ENCODE measurements at places on chromosomes 7 and 10. TPM values are rescaled to one million over a fixed set of nuclear protein-coding genes. Genes with fewer than 3 reads are reported as not detected.

Gene EBLN1
- total RNA-seq: not detected

Gene PPP1R3A
- not detected for total RNA-seq

Gene TLX1
- not detected for total RNA-seq

Gene OR9A2
- not detected for total RNA-seq

Gene AGMO
- 11.8 TPM for total RNA-seq

Gene SPDYE11
- total RNA-seq: not detected

Gene ZNF680
- 8.5 TPM for total RNA-seq

Gene MBL2
- not detected for total RNA-seq

Gene TMEM26
- total RNA-seq: under 0.01 TPM

Gene PNLIPRP3
- not detected for total RNA-seq

Gene MCU
- total RNA-seq: 32.7 TPM

Gene TDRD1
- total RNA-seq: not detected

Gene CYTH3
- total RNA-seq: 20.9 TPM

Gene FAM25A
- not detected for total RNA-seq

Gene GTPBP10
- 16.9 TPM for total RNA-seq

Gene PTPRN2
- total RNA-seq: 1.4 TPM

Gene MAGI2
- total RNA-seq: 4.5 TPM

Gene PLEKHA1
- 44.7 TPM for total RNA-seq

Gene PPP1R9A
- 9.5 TPM for total RNA-seq

Gene BTAF1
- 36.2 TPM for total RNA-seq

Gene CCDC6
- total RNA-seq: 36.4 TPM

Gene PAPOLB
- total RNA-seq: not detected

Gene NEUROG3
- total RNA-seq: not detected

Gene ACBD7
- 0.65 TPM for total RNA-seq

Gene FXYD4
- not detected for total RNA-seq

Gene MGMT
- total RNA-seq: 13.1 TPM

Gene A1CF
- not detected for total RNA-seq

Gene SORCS1
- not detected for total RNA-seq

Gene ADAM22
- 0.86 TPM for total RNA-seq

Gene BMPER
- total RNA-seq: 0.65 TPM

Gene SPAM1
- total RNA-seq: not detected

Gene MYO3A
- not detected for total RNA-seq

Gene EGFR
- 3.6 TPM for total RNA-seq

Gene ATRNL1
- total RNA-seq: under 0.01 TPM

Gene DLG5
- total RNA-seq: 10.4 TPM

Gene C10orf53
- not detected for total RNA-seq

Gene CARD11
- total RNA-seq: 3.5 TPM

Gene CTNNA3
- 0.29 TPM for total RNA-seq

Gene MRC1
- total RNA-seq: 0.38 TPM

Gene CACNB2
- total RNA-seq: not detected

Gene DLX5
- total RNA-seq: not detected

Gene ESYT2
- 70.0 TPM for total RNA-seq

Gene TACC2
- total RNA-seq: 18.5 TPM

Gene SKIDA1
- 0.67 TPM for total RNA-seq

Gene KIFBP
- total RNA-seq: 35.9 TPM

Gene ATOH7
- total RNA-seq: not detected

Gene MUC12
- total RNA-seq: not detected

Measured in vein endothelial cell (primary cell).